ENCODE measurements at places on chromosomes 16 and 17.

DNA sequence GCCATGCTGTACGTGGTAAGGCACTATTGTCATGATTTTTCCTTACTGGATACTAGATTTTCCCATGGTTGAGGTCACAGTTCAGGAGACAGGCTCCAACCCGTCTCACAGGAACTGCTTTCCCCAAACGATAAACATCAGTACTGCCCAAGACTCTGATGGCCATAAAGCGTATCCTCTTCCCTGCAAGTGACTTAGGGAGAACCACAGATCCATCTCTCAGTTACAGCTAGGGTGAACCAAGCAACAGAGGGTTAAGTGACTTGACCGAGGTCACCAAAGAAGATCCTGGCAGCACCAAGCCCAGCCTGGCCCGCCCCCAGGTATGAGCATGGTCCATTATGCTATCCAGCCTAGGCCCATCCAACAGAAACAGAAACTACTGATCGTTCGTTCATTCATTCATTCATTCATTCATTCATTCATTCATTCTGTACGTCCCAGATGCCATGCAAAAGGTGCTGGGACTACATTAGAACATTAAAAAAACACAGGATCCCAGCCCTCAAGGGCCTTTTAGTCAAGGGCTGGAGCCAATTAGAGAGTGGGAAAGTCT lies 31.0 kb downstream of the MYH11 start:
- no peak for DNase-seq

- DNase-seq: no peak
Measured at GRCh38 chr16:17524656-17525055, 53.9 kb upstream of the XYLT1 start.

GRCh38 chr17:31492206-31492605 lies 100.7 kb downstream of the RAB11FIP4 start:
- DNase-seq: no peak

GRCh38 chr17:75876190-75876937 lies 2.0 kb downstream of the TRIM47 start:
- DNase-seq: no peak

GRCh38 chr17:337866-338265 lies 14.7 kb downstream of the RPH3AL start:
- DNase-seq: no peak

DNA sequence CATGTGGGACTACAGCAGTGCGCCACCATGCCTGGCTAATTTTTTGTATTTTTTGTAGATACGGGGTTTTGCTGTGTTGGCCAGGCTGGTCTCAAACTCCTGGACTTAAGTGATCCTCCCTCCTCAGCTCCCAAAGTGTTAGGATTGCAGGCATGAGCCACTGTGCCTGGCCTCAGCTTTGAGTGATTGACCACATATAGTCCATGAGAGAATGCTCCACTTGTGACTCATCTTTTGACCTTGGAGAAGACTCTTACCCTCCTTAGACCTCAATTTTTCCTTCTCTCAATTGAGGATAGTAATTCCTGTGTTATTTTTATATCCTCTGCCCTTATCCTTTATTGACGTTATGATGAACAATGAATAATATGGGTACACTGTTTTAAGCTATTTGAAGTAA lies 30.9 kb upstream of the DUSP14 start:
- no peak for DNase-seq

DNA sequence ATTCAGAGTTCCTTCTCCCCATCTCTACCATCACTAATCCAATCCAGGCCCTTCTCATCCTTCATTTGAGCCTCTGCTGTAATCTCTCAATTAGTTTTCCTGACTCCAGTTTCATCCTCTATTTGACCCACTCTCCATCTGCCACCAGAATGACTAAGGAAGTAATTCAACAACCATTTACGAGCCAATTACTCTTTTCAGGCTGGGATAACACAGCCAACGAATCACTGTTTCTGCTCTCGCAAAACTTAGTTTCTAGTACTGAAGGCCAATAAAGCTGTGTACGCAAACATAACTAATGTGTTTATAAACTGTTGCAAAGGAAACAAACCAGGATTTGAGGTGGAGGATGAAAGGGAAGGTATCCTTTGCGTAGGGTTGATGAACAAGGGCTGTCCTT lies 53.7 kb downstream of the MAP2K6 start:
- DNase-seq: no peak

DNA sequence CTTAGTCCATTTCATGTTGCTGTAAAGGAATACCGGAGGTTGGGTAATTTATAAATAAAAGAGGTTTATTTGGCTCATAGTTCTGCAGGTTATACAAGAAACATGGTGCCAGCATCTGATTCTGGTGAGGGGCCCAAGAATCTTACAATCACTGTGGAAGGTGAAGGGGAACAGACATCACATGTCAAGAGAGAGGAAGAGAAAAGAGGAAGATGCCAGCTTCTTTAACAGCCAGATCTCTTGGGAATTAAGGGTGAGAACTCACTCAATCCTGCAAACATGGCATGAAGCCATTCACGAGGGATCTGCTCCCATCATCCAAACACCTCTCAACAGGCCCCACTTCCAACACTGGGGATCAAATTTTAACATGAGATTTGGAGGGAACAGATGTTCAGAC lies 49.5 kb downstream of the BMERB1 start:
- no peak for DNase-seq

GRCh38 chr16:49625311-49626065 lies 230.4 kb downstream of the ZNF423 start:
- DNase-seq: no peak

- no peak for DNase-seq
Measured at GRCh38 chr16:71353736-71354135, 4.8 kb upstream of the CALB2 start.
